Cortex of kidney (tissue), 1 donor: ENCODE measurements at places on chromosomes 1 and 21.

DNA sequence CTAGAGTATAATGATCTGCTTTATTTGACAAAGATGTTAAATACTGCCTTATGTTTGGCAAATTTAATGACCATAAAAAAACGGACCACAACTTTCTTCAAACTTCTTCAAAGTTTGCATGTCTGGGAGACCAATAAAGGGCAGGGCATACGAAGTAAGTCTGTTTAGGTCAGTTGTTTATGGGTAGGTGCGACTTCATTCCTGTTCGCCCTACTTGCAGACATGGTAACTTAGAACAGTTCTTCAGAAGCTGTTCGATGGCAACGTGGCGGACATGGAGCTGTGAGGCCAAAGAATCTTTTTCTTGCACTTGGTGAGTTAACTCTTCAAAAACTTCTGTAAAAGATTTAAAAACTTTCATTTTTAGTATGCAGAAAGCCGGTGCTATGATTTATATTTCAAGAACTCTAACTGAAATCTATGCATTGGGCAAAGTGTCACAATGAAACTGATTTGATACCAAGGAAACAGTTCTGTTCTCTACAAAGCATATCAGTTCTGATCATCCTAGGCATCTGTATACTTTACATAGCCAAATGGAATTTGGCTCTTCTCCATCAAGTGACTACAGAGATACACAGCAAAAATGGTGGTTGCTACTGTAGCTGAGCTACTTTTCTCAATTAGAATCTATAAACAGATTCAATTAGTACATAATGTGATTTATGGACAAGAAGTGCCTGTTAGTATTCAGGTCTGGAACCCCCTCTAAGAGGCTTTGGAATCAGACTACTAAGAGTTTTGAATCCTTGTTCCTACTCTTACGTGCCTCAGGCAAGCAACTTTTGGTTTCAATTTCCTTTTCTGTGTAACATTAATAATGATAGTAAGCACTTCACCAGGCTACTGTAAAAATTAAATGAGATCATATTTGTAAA is 25.7 kb downstream of the C21orf91 start:
- no peak for DNase-seq

DNA sequence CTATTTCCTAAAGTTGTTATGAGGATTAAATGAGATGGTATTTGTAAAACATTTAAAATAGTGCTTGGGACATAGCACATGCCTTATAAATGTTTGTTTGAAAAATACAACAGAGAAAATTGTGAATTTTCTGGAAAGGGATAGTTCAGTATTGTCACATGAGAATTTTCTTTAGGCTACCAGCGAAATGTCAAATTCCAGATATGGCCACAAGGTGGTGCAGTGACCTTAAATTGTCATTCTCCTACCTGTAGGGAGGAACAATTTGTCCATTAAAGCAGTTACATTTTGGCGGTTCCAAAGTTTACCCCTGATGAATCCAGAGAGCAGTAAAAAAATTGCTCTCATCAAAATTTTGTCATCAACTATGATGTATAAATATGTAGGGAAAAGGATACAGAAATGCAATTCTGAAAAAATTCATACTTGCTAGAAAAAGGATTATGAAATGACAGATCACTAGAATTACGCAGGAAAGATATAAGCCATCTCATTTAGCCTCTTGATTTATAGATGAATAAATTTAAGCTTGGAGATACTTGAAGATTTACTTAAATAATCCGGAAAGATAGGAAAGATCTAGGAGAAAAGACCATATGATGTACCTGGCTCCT is 50.2 kb upstream of the TSHB start:
- DNase-seq: no peak

DNA sequence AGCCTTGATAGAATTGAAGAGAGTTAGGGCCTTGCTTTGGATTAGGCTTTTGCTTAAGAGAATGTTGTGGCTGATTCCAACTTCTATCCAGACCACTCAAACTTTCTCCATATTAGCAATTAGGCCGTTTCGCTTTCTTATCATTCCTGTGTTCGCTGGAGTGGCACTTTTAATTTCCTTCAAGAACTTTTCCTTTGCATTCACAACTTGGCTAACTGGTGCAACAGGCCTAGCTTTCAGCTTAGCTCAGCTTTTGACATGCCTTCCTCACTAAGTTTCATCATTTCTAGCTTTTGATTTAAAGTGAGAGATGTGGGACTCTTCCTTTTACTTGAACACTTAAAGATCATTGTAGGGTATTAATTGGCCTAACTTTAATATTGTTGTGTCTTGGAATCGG is 183.6 kb upstream of the L1TD1 start:
- no peak for DNase-seq

DNA sequence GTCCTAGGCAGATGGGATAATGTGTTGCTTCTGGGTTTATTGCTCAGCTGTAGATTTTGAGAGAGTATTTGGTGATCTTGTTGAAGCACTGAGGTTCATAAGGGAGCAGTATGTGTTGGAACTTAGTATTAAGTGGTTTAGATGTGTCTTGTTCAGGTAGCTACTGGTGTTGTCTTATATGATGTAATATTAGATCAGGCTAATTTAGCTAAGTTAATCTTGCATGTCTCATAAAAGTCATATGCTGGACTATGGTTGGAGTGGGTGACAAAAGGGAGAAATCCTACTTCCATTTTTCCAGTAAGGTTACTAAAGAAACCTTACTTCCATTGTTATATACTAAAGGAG is 196.4 kb downstream of the CLEC20A start:
- DNase-seq: no peak

DNA sequence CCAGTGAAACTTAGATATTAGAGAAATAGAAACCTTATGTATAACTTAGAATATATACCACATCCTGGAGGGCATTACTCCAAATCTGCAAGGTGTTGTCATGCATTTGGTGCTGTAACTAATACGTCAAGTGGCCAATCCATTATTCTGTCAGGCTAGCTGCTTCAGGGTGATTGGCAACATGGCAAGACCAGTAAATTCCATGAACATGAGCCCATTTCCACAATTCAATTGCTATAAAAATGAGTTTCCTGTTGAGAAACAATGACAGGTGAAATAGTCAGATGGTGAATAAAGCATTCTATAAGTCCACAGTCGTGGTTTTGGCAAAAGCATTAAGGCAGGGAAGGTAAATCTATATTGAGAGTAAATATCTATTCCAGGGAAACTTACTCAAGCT is 566.0 kb downstream of the ADGRL2 start:
- no peak for DNase-seq

- DNase-seq: no peak
These were observed 285.6 kb downstream of the CACNA1E start for GRCh38 chr1:181768930-181769280.

- no peak for DNase-seq
These were observed 1.5 kb downstream of the RGS18 start for GRCh38 chr1:192159781-192160180.

DNA sequence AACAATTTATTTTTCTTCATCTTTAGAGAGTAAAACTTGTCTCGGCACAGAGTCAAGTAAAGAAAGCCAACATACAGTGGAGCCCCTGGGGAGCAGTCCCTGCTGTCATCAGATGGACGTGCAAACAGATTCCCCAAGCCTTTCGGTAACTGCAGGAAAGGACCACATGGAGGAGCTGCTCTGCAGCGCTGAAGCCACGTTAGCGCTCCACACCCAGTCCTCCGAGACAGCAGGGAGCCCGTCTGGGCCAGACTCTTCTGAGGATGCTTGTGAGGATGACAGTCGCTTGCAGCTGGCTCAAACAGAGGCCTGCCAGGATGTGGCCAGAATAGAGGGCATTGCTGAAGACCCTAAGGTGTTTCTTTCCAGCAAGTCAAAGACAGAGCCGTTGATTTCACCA is 77.1 kb upstream of the SCCPDH start:
- no peak for DNase-seq

DNA sequence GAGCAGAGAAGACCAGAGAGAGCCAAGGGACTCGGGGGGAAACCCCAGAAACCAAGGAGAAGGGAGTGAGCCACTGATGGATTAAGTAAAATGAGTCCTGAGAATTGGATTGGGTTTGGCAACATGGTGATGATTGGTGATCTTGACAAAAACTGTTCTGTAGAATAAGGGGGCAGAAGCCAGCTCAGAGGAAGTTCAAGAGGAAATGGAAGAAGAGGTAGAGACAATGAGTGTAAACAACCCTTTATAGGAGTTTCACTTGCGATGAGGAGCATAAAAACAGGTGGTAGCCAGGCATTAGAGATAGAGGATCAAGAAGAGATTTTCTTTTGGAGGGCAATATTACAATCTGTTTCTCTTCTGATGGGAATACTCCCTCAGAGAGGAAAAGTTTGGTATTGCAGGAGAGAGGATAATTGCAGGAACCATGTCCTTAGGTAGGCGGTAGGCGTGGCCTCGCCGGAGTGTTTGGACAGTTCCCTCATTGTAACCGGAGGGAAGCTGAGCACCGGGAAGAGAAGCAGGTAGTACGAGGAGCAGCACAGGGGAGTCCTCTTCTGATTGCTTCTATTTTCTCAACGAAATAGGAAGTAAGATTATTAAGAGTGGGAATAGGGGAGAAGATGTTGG is 68.4 kb upstream of the TENT5C start:
- no peak for DNase-seq

DNA sequence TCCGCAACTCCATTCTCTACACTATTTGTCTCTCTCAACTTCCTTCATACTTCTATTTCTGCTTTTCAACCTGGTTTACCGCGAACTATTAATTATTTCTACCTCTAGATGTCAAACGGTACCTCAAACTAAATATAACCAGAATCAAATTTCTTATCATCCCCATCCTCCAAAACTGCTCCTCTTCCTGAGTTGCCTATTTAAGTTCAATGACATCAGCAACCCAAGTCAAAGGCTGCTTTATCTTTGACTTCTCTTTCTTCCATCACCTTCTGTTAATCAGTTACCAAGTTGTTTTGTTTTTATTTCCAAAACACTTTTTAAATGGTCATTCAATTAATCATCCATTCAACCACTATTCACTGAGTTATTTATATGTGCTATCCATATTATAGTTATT is 171.9 kb downstream of the COL24A1 start:
- no peak for DNase-seq

- DNase-seq: no peak
These were observed 11.2 kb upstream of the LEPR start for GRCh38 chr1:65409314-65409713.

GRCh38 chr1:19676438-19676922 is 11.8 kb downstream of the HTR6 start:
- DNase-seq: no peak

DNA sequence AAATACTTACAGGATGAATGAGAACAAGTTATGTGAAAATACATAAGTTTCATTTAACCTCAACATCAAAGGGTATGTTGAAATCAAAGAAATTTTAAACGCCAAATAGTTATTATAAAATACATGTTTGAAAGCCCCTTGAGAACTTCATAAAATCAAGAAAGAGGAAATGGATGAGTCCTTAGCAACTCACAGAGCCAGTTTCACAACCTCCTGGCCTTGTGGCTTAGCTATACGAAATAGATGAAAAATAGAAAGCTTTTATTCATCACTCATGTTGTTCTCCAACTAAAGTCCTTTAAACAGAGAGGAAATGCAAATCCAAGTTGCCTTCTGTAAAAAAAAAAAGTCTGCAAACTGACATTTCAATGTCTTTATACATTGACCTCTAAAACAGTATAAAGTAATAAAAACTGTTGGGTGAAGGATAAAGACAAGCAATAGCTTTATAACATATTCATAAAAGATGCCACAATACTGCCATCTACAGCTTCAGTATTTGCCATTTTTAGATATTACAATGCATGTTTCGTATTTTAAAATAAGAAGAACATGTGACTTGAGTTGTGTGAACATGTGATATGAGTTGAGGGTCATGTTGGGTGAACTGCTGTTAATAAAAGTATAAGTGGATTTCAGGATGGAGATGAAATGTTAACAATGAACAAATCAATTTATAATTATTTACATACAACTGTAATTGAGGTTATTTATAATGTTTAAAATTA is 847.8 kb downstream of the MRPL39 start:
- no peak for DNase-seq

- DNase-seq: no peak
These were observed 633.5 kb downstream of the KIF26B start for GRCh38 chr1:245788269-245788668.

- DNase-seq: no peak
These were observed 45.1 kb downstream of the FASLG start for GRCh38 chr1:172704001-172704400.

DNA sequence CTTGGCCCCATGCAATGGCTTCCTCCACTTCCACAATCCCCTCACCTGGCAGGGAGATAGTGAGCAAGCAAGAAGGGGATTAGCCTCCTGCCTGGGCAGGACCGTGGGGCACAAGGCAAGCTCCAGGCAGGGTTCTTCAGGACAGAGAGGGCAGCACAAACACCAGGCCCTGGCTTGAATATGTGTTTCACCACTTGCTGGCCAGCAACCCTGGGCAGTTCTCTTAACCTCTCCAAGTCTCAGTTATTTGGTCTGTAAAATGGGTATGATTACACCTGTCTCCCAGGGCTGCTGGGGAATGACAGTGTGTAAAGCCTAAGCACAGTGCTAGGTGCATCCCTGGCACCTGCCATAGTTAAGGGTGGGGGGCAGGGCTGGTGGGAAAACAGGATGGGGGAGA is 31.9 kb downstream of the H3-3A start:
- no peak for DNase-seq

DNA sequence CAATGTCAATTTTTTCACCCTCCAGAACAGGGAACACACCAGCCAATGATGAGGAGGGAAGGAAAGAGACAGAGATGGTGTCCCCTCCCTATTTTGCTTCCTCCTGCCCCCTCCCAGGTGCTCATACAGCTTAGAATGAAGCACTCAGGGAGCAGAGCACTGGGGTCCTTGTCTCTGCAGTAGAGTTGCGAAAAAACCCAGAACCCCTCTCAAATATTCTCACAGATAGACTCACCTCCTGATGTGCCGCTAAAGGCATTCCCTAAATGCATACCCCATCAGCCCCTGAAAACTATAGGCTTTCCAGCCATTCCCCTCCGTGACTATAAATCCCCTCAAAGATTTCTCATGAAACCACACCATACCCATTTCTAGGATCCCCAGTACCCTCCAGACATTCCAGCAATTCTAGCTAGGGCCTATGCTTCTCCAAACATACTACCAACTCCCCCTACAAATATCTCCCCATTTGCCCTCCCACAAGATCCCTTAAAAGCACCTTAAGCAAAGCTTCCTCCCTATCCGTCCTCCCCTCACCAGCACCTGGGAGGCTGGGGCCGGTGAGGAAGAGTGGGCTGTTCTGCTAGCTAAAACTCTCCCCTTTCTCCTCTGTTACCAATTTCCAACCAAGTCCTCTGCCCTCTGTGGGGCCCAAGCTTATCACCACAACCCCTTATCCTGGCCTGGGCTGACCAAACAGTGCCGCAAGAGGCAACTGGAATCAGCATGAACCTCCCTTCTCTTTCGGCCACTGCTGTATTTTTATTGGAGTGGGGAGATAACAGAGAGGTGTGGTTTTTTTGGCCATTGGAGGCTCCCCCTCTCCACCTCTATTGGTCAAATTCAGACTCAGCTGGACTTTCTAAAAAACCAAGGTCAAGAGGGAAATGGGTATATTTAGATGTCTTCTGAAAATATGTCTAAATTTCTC is 54.7 kb downstream of the RHBG start:
- no peak for DNase-seq

GRCh38 chr1:199272628-199273086 is 633.8 kb downstream of the PTPRC start:
- no peak for DNase-seq

GRCh38 chr1:53639251-53639763 is 99.7 kb downstream of the GLIS1 start:
- no peak for DNase-seq
